ENCODE measurements at places on chromosomes 11 and 22.

DNA sequence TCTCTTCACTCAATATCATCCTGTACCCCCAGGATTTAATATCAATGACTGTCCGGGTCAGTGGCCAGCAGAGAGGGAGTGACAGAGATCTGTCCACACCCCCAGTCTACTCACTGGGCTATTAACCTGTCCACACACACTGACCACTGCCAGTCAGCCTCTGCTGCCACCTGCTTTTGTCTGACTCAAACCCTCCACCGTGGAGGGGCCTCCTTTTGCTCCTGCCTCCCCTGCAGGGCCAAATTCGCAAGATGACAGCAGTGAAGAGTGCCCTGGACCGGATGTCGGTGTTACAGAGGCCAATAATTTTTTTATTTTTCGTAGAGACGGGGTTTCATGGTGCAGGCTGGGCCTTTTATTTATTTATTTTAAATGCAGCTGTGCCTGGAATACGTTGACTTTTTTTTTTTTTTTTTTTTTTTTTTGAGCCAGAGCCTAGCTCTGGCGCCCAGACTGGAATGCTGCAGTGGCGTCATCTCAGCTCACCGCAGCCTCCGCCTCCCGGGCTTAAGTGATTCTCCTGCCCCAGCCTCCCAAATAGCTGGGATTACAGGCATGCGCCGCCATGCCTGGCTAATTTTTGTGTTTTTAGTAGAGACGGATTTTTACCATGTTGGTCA is 5.1 kb downstream of the PDXP start:
- DNase-seq, result no peak

DNA sequence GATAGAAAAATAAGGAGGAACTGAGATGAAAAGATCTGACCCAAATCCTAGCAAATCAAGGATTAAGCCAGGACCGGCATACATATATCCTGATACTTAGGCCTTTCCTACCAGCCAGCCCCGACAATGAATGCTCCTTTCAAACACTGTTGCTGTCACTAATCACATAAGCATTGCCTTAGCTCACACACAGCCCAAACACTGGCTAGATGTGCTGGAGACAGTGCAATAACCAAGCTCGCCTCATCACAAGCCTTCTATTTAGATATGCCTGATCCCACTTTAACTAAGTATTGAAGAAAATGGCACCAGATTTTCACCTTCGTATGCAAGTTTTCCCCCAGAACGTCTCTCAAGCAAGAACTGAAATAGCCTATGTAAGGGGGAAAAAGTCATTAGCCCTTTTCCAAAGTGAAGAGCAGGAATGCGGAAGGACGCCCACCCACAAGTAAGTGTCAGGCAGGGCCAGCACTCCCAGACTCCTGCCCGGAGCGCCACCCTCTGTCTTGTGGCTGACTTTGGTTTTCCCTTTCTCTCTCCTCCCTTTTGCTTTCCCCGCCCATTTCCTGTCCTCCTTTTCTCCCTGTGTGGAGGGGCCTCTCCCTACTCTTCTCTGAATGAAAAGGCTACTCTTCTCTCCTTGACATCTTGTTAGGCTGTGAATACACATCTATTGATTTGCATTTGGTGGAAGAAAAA is 8.9 kb upstream of the OPCML start:
- DNase-seq, result no peak

- DNase-seq, result no peak
Observed at GRCh38 chr11:126956635-126957034, 43.9 kb downstream of the KIRREL3 start.

DNA sequence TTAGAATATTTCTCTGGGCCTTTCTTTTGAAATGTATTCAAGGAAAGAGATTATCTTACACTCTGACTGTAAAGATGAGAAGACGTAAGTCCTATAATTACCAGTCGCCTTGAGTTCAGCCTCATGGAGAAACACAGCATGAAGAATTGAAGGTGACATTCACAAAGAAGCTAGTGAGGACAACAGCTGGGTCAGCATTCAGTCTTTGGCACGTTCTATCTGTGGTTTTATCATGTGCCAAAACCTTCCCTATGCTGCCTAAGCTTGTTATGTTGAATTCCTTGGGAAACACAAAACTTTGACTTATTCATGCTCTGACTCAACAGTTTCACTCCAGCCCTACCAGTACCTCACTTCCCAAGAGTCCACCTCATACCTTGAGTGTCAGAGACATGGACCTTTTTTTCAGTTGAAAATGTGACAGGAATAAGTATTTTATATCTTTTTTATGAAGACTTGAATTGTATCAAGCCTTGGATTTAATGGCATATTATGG is 198.8 kb upstream of the KIRREL3 start:
- no peak for DNase-seq

DNA sequence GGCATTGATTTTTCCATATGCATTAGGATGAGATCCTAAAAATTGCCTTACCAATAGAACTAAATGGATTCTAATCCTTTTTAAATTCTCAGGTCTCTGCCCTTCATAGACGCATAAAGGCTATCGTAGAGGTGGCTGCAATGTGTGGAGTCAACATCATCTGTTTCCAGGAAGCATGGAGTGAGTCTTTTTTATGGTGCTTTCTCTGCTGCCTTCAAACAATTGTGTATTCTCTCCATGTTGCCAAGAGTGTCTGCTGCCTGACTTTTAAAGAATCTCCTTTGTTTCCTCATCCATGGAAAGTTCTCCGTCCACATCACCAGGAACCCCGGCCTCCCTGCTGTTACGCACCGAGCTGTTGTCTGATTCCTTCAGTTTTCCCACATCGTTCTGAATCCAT is 6.9 kb downstream of the UPB1 start:
- no peak for DNase-seq

GRCh38 chr11:124736736-124737135 is 3.0 kb upstream of the NRGN start:
- DNase-seq, result no peak

DNA sequence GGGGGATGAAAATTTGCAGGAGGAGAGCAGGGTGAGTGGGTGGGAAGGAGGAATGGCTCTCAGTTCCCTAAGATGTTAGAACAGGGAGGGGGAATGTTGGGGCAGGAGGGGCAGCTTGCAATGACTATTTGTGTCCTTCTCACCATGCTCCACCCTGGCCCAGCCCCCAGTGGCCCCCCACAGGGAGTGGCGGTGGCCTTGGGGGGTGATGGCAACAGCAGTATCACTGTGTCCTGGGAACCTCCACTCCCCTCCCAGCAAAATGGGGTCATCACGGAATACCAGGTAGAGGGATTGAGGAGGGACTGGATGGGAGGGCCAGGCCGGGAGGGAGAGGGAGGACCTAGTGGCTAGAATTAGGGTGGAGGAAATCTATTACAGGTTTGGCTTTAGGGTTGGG is 10.2 kb downstream of the ROBO3 start:
- no peak for DNase-seq

- peak; percentile 27 for DNase-seq
Observed at GRCh38 chr11:2700415-2701211, 819 bp upstream of the KCNQ1OT1 start.

DNA sequence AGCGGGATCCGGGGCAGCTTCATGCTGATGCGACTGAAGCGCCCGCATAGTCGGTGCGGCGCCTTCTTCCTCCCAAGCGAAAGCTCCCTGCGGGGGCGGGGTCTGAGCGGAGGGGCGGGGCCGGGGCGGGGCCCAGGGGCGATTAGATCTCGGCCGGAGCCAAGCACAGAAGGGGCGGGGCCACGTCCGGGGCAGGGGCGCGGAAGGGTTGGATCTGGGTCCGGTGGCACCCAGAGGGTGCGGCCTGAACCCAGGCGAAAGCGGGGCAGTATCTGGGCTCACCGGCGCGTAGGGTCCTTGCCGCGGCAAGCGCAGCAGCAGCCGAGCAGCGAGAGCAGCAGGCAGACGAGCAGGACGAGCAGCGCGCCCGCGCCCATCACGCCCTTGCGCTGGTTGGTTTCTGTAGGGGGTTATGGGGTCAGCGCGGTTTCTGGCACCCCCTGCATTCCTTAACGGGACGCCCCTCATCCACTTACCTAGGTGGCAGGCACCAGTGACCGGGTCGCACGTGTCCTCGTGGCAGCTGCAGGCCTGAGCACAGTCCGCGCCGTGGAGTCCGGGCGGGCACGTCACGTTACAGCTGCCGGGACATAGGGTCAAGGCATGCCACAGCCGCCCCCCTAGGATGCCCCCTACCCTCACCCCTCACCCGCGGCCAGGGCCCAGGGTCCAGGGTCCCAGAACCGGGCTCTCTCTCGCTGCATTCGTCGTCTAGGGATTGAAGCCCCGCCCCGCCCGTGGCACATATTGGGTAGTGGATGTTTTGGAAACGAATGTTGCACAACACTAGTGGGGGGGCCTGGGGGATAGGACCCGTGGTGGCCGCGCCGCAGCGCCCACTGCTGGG is 8.1 kb downstream of the SCARF2 start:
- peak; percentile 82 for DNase-seq

DNA sequence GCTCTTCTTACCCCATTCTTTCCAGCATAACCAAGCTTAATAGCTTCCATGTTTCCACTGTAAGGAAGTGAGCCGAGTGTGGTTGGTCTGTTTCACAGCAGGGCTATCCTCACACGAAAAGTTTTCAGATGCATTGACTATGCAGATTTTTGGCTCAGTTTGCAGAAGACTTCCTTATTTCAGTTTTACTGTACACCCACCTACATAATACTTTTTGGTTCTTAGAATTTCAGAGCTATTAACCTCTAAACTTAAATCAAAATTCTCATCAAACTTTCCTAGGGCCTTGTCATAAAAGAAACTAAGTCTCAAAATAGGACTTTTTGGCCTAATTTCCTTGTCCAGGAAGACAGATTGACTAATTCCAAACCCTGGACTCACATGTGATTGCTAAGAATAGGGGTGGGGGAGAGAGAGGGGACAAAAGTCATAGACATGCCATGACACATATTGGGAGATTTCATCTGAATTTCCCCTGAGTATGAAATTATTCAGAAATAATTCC is 7.3 kb upstream of the EHF start:
- DNase-seq, result no peak

- DNase-seq, result no peak
Observed at GRCh38 chr11:82634091-82634490, 99.6 kb downstream of the FAM181B start.

GRCh38 chr11:80694385-80694784 is 1253.6 kb upstream of the TENM4 start:
- no peak for DNase-seq

- DNase-seq, result no peak
Observed at GRCh38 chr11:61349189-61349751, 12.4 kb downstream of the CYB561A3 start.

DNA sequence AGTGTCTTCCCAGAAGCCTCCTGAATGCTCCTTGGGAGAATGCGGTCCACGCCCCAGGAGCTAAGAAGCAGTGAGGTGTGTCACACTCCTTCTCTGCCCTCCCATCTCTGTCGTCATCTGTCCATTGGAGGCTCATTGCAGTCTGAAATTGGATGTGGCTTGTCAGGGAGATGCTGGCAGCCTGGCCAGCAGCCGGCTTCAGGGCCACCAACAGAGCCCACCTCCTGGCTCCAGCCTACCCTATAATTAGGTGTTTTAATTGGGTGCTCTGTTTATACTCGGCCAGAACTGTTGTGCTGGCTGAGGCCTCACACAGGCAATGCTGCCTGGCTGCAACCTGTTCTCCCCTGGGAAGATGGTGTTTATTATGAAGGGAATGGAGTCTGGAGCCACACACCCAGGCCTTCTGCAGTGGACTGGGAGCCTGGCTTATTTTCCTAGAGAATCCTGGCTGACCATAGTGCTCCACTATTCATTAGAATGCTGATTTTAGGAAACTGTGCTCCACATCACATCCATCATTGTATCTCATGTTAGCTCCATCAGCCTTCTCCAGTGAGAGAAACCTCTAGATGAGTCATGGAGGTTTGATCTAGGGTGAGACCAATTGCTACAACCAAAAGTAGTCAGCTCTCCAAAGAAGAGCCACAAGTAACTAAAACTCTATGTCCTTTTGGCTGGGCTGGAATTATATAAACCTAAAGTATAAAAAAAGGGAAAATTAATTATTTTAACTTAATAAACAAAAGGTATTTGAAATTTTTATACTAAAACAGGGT is 86.8 kb upstream of the CRTAM start:
- DNase-seq, result no peak

DNA sequence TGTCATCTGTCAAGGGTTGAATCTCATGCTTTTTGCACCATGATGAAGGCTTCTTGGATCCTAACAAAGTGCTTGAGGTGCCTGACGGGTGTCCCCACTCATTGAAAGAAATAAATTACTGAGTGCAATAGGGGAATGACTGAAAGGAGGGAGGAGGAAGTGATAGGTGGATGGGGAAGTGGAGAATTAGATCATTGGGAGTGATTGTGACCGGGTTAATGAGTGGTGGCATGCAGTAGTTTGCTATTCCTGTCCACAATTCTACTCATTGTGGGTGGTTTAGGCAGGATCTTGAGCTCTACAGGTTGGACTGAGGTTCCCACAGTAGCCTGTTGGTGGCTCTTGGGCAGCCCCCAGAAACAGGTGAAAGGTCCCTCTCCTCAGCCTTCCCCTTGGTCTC is 44.3 kb downstream of the THAP12 start:
- DNase-seq, result no peak

DNA sequence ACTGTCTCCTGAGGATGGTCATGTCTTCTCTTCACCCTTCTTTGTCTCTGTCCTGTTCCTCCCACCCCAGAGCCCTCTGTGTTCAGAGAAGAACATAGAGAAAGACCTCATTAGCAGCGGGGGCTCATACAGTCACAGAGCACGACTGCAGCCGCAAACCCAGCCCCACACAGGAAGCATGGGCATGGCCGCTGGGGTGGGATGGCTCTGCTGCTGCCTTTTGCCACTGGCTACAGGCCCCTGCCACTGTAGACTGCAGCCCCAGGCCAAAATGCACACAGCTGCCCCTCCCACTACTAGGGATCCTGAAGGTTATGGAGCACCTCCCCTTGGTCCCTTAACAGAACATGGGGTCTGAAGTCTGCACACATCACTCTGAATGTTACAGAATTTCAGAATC is 34.9 kb upstream of the KLHL35 start:
- no peak for DNase-seq

GRCh38 chr11:5369789-5370188 is 13.8 kb upstream of the OR51M1 start:
- DNase-seq, result no peak

DNA sequence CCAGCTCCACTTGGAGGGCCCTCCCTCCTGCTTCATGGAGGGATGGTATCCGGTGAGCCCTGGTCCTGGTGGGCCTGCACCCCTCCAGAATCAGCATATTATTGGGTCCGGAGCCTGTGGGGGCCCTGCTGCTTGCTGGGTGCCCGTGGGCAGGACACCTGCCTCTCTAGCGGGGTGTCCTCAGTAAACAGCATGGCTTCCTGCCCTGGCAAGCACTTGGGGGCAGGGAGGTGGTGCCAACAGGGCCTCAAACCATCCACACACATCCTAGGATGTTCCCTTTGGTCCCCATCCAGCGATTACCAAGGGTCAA is 108.3 kb downstream of the CTTN start:
- DNase-seq, result no peak

DNA sequence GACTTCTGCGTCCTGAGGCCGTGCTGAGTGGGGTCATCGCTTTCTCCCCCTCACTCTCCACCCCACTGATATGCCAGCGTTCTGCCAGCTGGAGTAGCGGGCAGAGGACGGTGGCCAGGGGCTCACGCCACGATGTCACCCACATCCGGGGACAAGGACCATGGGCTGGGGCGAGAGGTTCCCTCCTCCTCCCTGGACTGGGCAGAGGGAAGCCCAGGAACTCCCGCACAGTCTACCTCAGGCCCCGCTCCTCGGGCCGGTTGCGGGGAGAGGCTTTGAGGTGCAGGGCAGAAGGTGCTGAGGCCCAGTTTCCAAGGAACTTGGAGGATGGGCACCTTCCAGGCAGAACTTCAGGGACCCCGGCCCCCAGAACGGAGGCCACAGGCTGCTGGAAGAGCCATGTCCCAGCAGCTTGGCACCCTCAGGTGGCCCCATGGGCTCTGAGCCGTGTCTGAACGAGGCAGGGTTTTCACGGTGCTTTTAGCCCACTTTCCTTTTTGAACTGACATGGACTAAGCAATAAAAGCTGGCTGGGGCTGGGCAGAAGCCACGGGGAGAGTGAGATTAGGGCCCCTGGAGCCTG is 25.4 kb downstream of the ADAMTS15 start:
- no peak for DNase-seq

Measured in CD4-positive, alpha-beta T cell treated with Interleukin-1 beta for 1 hour (primary cell).